ENCODE measurements at places on chromosomes 12 and 14.

DNA sequence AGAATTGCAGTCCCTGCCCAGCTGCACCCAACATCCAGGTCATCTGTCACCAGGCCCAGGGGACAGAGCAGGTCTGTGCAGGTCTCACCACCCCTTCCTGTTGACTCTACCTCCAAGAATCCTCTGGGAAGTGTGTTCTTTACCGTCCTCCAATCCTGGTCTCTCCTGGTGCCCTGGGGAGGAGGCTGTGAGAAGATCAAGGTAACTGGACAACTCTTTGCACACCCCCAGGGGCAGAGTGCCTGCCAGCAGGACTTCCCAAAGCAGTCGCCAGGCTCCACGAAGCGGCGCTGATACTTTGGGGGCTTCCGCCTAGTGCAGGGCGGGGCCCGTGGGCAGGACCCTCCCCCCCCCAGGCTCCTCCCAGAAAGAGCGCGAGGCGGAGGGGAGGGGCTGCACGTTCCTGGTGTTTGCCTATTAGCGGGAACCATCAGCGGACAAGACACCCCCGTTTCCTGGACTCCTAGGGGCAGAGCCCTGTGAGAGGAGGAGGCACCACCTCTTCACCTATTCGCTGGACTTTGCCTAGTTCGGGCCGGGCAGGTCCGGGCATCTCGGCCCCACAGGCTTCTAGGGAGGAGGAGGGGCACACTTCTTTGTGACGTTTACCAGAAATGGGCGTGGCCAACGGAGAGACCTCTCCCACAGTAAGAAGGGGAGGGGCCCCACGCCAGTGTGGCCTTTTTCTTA lies 918.0 kb downstream of the AACS start:
- no peak for DNase-seq

DNA sequence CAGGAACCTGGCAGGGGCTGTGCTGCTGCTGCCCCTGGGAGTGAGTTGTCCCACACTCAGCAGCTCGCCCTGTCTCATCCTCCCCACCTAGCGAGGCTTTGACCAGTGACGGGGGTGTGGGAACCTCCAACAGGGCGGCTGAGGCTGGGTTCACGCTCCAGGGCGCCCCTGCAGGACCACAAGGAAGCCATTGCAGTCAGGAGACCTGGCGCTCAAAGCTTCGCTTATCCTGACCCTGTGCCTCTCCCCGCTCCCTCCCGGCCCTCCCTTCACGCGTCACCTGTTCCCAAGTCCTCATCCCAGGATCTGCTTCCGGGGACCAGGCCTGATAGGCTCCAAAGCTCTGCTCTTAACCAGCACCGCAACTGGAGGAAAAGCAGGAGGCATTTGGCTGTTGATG lies 272.0 kb upstream of the SFSWAP start:
- no peak for DNase-seq

DNA sequence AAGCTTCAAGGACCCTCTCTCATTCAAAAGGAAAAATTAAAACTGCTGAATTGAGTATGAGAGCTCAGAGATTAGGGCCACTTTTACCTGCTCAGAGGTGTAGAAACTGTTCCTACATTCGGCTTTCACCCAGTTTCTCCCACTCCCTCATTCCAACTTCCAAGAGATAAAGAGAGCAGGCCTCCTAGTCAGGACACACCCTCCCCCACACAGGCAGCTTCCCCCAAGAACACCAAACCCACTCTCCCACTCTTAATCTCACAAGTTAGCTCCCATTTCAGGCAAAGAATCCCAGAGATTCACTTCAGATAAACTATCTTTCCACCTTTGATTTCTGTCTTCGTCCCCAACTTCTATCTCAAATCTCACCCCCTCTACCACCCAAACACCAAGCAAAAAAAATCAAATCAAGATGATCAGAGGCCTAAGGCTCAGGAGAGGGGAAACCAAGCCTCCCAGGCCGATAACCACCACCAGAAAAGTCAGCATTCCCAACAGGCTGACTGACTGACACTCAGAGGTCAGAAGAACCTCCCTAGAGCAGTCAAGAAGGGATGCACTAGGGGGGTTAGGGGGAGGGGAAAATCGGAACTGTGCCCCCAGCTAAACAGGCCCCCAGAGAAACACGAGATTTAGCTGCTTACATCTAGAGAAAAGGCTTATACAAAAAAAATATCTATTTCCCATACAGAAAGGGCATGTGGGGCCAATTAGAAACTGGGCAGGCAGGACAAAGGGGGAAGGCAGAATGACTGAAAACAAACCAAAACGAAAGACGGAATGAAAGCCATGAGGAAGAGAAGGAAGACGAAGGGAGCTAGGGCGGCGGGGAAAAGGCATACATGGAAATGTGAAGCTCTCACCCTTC lies 13.2 kb upstream of the CDH24 start:
- DNase-seq, result no peak

DNA sequence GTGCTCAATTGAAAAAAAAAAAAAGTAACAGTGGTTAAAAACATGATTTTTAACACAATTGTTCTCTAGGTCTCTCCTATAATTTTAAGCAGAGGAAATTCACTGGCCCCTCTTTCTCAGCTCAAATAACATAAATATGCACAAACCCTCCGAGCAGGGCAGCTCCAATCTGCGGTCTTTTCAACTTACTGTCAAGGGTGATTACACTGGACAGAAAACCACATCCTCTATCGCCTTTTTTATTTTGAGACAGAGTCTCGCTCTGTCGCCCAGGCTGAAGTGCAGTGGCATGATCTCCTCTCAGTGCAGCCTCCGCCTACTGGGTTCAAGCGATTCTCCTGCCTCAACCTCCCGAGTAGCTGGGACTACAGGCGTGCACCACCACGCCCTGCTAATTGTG lies 16.5 kb upstream of the GABARAPL1 start:
- DNase-seq, result no peak

DNA sequence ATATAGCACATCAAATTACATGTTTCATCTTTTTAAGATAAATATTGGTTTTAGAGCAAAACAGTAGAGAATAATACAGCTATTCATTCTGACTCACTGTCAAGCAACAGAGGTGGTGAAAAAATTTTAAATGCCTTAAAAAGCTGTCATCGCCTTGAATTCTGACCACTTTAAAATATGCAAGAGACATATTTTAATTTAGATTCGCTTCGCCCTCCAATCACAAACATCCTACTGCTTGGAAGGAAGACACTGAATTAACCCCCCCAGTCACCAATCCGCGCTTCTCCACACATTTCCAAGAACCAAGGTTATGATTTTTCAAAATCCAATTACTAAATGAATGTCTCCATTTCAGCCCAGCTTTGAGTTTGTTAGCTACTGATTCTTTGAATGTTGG lies 112.4 kb downstream of the TMEM132D start:
- DNase-seq, result no peak

- DNase-seq, result no peak
Measured at GRCh38 chr12:100168562-100168961, 25.9 kb upstream of the BLTP3B start.

DNA sequence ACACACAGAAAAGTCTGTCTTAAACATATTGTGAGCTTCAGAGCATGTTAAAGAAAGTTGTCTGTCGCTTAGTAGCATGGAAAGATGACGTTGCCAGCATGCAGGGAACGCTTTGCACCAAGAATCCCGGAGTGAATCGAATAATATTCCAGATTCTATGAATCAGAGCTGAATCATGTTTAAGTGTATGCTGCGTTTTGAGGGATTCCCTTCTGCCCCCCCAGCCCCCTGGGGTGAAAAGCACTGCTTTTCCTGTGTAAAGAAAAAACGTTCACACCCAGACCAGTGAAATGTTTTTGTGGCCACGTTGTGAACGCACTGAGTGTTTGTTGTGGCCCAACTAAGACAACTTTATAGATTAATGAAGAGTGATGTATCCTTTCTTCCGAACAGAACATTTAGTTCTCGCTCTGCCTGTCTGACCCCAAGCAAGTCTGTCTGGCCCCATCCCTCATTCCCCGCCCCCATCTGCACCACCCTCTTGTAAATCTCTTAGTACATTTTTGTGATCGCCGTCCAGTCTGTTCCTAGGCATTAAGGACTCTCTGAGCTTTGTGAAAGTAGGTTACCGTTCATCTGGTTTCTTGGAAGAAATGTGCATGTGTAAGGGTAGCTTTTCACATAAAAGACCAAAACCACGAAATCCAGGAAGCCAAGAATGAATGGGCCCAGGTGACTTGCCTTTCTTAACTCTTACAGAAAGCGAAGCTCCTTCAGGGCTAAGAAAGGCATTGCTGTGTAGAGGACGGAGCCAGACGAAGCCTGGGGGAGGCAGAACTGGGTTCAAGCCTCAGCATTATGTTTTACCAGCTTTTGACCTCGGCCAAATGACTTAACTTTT lies 103.0 kb downstream of the SAMD4A start:
- DNase-seq, result no peak

- DNase-seq, result no peak
Measured at GRCh38 chr14:31203414-31203742, 4.2 kb downstream of the HECTD1 start.

DNA sequence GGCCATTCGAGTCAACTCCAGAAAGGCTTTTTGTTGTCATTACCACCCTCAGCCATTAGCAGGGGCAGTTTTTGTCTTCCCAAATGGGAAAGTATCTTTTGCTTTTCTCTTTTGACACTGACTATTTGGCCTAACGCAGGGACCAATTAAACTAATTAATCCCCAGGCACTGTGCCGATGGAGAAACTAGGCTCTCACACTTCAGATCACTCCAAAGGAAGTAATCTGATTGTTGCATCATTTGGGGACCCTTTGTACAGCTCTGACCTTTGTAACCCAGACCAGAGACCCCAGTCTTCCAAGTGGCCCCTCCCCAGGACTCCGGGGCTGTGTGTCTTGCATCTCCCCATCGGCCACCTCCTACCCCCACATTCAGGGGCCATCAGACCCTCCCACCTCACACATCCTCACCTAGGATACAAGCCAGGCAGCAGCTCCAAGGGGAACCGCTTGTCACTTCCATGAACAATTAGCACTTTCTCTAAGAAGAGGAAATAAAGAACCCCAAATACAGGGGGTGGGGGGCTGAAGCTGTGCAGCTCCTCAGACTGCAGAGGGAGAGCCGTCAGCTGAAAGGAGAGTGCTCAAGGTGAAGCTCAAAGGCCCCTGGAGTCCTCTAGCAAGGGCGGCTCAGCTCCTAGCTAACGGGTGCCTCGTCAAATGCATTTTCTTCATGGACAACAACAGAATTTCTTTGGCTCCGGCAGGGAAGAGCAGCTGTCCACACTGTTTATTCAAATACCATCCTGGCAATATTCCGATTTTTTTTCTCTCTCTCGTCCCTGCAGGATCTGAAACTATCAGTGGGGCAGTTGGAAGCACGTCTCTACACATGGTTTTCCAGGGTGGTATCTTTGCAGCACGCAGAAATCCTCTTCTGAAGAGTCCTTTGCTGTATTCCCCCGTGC lies 64.3 kb upstream of the DIO3 start:
- DNase-seq, result no peak

DNA sequence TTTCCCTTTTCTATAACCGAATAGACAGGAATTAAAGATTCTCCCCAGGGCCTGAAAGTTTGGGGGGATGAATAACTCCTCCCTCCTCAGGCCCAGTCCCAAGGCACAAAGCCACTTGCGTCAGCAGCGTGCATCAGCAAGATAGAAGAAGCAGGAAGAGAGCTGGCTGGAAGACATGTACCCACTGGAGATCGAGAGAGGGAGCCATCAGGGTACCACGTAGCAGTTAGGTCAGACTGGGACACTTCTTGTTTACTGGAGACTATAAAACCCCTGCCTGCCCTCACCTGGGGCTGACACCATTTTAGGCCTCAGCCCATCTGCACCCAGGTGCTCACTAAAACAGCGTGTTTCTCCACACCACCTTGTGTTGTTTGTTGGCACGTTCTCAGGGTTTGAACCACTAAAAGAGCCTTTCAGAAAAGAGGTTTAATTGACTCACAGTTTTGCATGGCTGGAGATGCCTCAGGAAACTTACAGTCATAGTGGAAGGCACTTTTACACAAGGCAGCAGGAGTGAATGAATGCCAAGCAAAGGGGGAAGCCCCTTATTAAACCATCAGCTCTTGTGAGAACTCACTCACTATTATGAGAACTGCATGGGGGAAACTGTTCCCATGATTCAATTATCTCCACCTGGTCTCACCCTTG lies 93.2 kb downstream of the TMTC3 start:
- DNase-seq, result no peak

GRCh38 chr14:63952053-63952932 lies 99.5 kb downstream of the SYNE2 start:
- no peak for DNase-seq

DNA sequence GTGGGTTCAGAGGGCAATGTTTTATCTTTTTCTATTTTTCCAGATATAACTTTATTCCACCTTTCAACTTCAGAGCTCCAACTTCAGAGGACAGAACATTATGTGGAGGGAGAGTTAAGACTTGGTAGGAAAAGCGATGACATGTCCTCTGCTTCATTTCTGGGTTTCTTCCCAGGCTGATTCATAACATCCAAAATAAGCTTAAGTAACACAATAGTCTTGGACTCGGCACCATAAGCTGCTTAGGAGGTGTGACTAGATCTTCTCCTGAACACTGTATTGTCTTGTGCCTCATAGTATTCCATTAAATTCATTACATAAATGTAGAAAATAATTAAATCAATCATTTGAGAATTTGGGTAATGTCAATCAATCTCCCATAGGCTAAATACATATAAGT lies 95.5 kb upstream of the PDE3A start:
- no peak for DNase-seq

DNA sequence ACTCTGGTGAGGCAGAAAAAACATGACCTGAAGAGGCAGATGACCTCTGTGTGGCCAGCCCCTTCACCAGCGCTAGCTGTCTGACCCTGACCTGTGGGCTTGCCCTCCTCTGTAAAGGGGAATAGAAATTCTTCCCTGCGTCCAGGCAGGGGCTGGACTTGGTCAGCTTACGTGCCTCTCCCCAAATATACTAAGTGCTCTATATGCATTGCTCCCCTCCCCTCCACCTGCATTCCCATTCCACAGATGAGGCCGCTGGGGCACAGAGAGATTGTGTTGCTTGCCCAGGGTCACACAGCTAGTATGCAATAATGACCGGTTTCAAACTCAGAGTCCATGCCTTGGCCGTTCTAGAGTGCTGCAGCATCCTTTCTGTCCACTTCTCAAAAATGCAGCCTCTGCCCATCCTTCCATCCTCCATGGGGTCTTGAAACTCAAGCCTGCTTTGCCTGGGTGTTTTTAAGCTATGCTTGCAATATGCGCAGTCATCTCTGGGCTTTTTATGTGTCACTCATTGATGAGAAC lies 303.9 kb downstream of the CACNA1C start:
- no peak for DNase-seq

GRCh38 chr12:121446750-121447149 lies 46.8 kb downstream of the RNF34 start:
- no peak for DNase-seq

DNA sequence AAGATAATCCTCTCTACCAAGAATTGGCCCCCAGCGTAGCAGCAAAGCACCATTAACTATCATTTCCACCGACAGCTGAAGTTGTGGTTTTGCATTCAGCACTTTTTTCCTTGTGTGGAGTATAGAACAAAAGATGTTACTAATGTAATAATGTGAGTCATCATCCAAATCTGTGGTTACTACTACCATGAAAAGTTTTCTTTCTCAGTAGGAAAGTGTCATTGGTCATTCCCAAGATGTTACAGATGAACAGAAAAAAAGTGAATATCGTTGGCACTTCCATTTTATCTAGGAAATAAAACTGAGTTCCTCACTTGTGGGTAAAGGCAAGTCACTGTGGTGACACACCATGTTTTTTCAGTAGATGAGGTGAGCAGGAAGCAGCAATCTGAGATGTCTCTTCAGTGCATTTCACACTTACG lies 30.3 kb upstream of the IFNG start:
- DNase-seq, result no peak

GRCh38 chr12:22014041-22014782 lies 31.8 kb upstream of the CMAS start:
- DNase-seq, result no peak

Measured in hepatic stellate cell (primary cell).